NCI-H1092 treated with DMSO at 0.1 percent for 48 hours (cell line): ENCODE measurements at places on chromosomes 2 and 18.

DNA sequence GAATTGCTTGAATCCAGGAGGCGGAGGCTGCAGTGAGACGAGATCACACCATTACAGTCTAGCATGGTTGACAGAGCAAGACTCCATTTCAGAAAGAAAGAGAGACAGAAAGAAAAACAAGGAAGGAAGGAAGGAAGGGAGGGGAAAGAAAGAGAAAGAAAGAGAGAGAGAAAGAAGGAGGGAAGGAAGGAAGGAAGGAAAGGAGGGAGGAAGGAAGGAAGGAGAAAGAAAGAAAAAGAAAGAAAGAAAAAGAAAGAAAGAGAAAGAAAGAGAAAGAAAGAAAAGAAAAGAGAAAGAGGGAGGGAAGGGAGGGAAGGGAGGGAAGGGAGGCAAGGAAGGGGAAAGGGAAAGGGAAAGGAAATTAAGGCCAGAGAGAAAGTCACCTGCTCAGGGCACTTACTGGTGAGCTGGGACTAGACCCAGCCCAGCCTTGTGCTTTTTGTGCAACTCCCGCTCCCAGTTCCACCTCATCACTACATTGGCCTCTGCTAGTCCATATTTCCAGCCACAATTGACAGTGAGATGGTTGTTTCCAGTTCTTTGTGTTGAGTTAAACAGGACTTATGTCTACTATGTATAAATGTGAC, 35.7 kb downstream of the MOGAT1 start:
- DNase-seq = no peak

- DNase-seq = no peak
Observed at GRCh38 chr2:15107137-15107536, 454.0 kb downstream of the NBAS start.

DNA sequence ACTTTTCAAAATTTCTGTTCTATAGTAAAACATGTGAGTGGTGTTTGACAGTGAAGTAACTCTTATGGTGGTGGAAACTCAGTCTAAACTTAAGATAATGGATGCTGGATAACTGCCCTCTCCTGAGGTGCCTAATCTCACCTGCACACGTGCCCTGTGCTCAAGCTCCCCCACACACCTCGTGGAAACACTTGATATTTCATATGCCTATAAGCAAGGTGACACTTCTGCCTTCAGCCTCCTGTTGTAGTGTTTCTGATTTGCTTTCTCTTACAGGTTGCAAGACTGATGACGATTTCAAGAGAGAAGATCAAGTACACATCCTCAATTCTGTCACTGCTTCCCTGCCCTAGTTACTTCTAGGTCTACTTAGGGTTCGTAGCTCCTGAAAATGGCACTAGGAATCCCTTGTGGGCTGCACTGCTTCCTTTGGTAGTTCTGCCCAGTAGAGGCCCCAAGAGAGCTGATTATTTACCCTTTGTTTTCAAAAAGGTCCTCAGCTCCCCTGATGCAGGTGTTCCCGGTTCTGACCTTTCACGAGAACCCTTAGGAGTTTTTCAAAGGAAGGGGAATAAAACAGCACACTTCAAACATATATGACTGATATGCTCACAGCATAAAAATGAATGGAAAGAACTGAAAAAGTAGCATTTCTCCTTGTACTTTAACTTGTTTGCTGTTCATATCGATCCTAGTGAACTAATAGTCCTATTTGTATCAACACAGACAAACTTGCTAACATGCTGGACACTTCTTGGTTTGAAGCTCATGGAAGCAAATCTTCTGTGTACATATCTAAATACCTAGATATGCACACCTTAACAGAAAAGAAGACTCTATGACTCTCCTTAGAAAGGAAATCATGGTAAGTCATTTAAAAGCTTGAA, 6.7 kb downstream of the CAVIN2 start:
- no peak for DNase-seq

DNA sequence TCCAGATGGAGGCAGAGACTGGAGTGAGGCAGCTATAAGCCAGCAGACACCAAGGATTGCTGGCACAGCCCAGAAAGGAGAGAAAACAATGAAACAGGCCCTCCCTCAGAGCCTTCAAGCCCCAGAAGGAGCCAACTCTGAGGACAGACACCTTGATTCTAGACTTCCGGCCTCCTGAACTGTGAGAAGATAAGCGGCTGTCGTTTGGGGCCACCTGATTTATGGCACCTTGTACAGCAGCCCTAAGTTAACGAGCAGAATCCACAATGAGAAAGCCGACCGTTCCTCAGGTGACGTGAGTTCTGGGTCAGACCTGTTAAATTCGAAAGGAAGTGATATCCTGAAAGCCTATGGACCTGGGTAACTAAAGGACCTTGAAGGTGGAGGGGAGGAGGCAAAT, 7.3 kb upstream of the CNDP2 start:
- DNase-seq = no peak

DNA sequence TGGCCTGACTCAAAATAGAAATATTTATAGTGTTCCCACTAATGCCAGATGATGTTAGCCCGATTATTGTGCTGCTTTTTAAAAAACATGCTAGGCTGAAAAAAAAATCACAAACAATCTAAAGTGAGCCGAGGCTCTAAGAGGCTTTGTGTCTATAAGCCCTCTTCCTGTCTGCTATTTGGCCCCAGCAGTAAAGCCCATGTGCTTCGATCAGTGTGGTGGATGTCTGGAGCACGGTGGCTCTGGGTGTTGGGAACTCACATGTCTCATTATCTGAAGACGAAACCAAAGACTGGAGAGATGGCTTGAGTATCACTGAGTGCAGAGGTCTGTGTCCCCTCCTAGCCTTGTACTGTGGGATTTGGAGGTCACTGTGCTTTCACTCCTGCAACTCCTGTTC, 55.1 kb downstream of the INO80C start:
- no peak for DNase-seq

DNA sequence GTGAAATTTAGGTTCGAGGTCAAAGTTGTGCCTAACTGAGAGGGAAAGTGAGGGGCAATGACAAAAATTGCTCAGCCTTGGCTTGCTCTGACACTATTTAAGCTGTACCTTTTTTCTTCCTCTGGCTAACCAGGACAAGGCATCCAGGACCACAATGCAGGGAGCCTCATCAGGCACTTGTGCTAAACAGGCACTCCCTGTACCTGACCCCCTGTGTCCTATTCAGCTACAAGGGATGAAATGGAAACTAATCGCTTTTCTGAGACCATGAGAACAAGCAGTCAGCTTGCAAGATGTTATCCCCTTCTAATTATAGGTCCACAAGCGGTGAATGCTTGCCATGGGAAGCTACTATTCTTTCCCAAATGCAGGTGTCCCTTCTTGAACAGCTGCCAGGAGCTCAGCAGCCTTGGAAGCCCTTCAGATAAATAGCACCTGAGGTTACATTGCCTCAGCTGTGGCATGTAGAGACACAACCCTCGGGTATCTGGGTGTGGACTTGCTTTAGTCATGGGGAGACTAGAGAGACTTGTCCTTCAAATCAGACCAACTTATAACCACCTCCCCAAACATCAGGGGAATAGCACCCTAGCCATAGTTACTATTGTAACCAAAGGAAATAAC, 19.1 kb upstream of the ITGA6 start:
- peak; percentile 55 for DNase-seq

GRCh38 chr2:99150706-99151105, 4.0 kb downstream of the TSGA10 start:
- no peak for DNase-seq

- no peak for DNase-seq
Observed at GRCh38 chr2:210551001-210551400, 5.4 kb upstream of the CPS1 start.

GRCh38 chr2:71166812-71167211, 36.4 kb downstream of the MPHOSPH10 start:
- DNase-seq = no peak

DNA sequence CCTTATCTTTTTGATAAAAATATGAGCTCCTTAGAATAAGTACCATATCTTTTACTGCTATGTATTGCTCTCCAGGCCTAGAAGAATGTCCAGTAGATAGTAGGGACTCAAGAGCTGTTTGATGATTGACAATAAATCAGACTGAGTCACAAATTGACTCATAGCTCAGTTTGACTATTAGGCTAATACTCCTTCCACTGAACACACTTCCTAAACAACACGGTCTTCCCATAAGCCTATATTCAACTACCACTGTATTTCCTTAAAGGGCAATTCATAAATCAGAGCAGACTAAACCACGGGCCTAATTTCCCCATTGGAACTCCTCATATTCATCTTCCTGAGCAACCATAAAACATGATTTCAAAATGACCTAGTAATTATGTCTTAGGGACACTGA, 258.5 kb downstream of the ALK start:
- DNase-seq = no peak

GRCh38 chr18:31273812-31274527, 44.0 kb upstream of the DSG1 start:
- no peak for DNase-seq

- DNase-seq = peak; percentile 20
Observed at GRCh38 chr2:84971510-84972206, 697 bp downstream of the KCMF1 start.

DNA sequence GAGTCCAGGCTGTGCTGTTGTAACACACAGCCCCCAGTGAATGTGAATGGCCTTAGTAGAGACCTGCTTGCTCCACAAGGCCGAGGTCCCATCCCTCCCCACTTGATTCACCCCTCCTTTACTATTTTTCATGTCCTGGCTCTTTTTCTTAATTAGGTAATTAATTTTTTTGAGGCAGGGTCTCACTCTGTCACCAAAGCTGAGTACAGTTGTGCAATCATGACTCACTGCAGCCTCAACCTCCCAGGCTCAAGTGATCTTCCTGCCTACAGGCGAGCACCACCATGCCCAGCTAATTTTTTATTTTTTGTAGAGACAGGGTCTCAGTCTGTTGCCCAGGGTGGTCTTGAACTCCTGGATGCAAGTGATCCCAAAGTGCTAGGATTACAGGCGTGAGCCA, 19.3 kb downstream of the FBLN7 start:
- no peak for DNase-seq
